Stimulated activated CD4-positive, alpha-beta T cell treated with anti-CD3 and anti-CD28 coated beads, Interleukin-1b, Interleukin-23, amount 100 ng/mL, for 1 hour (primary cell): ENCODE measurements at places on chromosomes 6 and 20.

GRCh38 chr20:40255365-40255764, 433.7 kb downstream of the MAFB start:
- no peak for DNase-seq

DNA sequence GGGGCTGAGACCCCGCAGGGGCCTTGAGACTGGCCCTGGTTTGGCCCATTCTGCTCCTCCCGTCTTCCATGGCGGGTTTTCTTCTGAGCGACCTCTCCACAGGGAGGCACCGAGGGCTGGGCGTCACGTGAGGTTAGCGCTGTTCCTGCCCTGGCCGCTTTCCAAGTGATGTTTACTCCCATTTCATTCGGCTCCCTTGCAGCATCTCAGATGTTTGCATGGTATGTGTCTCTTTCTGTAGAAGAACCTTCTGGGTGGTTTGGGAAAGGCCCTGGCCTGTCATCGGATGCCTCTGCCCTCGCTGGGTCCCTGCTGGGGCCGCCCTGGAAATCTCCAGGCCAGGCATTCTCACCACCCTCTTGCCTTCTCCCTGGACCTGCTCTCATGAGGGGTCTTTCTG, 17.3 kb downstream of the RAMACL start:
- DNase-seq, result no peak

DNA sequence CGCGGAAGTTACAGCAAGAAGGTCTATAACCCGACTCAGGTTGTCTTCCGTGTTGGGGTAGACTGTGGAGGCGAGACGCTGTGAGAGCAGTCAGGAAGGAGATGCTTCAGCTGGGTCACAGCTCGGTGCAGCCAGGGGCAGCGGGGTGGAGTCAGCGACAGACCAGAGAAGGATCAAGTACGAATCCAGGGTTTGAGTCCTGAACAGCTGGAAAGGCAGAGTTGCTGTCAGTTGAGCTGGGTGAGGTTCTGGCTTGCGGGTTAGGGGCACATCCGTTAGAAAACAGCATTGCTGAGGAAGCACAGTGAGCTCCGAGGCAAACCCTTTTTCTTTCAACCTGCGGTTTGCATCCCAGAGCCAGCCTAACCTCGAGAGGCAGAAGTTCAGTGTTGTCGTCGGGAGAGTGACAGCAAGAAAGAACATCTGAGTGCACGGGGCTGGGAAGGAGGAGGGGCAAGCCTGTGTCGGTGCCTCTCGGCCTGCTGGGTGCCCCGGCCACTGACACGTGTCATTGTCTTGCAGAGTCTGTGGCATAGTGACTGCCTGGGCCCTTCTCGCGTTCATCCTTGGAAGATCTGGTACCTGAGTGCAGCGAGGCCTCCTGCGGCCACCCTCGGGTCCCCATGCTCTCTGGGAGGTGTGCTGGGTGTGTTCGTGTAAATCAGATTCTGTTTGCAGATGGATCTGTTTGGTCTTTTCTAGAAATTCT, 20.0 kb downstream of the PNLDC1 start:
- no peak for DNase-seq

GRCh38 chr20:34240693-34241615, at the start of gene ASIP:
Gene ASIP, plus strand, starts transcription at chr20:34241423. Its CDS starts 18,952 bp downstream, at chr20:34260375.
- DNase-seq, result no peak

DNA sequence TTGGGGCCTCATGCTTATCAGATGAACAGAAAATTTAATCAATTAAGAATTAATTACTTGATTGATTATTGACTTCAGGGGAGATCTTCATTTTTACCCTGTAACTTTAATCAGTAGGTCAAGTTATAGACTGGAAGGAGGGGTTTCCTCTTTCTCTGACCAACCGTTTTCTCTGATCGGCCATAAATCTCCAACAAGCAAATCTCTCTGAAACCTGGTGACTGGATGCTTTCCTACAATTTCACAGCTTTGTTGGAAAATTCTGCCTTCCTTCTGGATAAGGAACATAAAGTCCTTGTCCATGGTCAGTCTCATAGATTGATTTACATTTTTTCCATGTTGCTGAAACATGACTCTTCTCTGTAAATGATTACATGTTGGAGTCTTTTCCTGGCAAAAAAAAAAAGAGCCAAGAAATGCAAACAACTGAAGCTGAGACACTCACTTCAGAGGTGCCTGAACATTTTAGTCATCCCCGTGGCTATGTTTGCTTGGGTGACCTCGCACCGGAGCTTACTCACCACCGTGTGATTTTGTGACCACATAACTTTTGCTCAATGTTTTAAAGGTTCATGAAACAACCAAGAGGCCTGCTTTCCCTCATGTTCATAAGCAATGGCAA, 31.0 kb downstream of the IRF4 start:
- DNase-seq, result no peak

DNA sequence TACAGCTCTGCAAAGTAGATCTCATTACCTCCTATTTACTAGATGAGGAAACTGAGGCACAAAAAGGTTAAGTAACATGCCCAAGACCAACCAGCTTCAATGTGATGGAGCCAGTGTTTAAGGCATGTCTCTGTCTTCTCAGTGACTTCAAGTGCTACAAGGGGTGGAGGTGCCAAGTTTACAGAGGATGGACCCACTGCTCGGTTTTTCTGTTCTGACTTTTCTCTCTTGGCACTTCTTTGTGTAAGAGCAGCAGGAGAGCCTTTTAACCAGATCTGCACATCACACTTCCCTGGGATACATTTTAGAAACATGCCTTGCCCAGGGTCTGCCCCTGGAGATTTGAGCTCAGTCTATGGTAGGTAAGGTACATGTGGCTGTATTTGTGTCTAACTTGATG, 9.8 kb downstream of the WRNIP1 start:
- DNase-seq, result no peak

GRCh38 chr6:3281631-3282475, 23.1 kb downstream of the PSMG4 start:
- no peak for DNase-seq

GRCh38 chr6:152380993-152381898, 255.9 kb downstream of the SYNE1 start:
- no peak for DNase-seq

DNA sequence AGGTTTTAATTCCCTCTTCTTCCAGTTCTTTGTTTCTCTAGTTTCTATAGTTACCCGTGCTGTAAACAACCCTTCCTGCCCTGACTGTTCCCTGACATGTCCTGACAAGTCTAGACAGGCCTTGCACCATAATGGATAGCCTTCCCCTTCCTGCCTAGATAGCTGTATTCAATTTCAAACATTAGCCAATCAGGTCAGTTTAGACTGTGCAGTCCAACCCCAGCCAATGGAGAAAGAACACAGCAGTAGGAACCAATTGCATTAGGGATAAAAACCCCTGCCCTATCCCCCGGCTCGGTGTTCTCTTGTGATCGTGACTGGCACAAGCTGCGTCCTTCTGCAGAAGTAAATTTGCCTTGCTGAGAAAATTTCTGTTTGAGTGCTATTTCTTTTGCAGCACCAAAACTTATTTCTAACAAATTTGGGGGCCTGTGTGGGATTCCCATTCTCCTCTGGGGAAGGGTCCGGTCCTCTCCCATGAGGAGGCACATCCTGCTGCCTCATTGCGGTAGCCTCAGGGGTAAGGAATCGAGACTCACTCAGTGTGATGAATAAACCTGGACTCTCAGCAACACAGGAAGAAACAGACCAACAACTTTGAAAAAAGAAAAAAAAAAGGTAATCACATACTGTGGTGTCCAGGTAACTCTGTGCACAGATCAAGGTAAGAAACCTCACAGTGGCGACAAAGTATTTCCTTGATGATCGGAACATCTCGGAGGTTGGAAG, 248.7 kb upstream of the ECI2 start:
- DNase-seq, result no peak

DNA sequence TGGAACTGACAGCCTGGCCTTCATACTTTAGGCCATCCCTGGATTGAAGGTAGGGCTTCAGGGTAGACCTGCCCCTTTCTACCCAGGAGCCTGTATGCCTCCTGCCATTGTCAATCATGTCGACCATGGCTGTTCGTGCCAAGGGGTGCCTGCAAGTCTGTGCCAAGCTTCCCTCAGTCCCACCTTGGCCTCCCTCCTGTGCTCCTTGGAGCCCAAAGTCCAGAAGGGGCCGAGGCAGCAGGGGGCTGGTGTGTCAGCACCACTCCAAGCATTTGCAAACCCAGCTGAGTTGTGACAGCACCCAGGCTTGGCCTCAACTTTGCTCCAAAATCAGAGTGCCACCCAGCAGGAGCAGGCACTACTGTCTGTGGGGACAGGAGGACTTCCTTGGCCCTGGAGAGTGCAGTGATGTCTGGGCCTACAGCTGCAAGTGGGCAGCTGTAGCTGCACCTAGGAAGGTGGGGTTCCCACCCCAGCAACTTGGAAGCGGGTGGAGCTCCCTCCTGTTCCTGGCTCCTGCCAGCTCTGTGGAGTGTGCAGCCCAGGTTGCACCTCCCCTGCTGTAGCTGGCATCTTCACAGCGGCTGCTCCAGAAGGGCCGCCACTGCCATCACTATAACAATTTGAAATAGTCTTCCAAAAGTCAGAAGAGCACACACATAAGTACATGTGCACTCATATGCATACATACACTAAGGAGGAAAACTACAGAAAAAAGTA, 1719.3 kb downstream of the HACE1 start:
- DNase-seq, result no peak

DNA sequence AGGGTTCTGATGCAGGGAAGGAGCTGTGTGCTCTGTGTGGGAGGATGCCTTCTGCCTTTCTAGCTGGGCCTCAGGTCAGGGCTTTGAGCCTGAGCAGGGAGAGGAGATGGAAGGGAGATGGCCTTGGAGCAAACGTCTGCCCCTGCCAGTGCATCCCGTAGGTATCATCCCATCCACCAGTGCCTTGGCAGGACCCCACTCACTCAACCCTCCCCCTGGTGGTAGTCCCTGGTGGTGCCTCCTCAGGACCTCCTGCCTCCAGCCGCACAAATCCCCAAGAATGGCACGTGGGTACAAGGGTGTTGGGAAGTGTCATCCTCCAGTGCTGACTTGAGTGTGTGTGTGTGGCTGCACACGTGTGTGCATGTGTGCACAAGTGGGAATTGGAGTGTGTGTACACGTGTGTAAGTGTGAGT, 23.1 kb upstream of the MICB start:
- no peak for DNase-seq

DNA sequence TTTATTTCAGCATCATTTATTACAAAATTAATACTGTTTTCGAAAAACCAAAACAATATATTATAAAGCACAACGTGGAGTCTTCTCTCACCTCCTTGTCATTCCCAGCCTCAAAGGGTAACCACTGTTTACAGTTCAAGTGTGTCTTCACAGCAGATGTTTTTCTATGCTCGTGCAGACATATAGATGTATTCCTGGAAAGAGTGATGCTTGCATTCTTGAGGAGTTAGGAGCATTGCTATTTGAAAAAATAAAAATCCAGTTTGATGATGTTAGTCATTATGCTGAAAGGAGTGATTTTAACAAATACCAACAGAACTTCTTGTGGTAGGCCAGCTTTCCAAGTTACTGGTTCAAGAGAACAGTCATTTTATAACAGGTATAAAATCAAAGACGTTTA, 234.9 kb downstream of the BCKDHB start:
- DNase-seq, result no peak

- no peak for DNase-seq
These were observed 108.9 kb downstream of the UST start for GRCh38 chr6:148855744-148856143.

- DNase-seq, result no peak
These were observed 191.3 kb upstream of the DEFB112 start for GRCh38 chr6:50240986-50241385.

DNA sequence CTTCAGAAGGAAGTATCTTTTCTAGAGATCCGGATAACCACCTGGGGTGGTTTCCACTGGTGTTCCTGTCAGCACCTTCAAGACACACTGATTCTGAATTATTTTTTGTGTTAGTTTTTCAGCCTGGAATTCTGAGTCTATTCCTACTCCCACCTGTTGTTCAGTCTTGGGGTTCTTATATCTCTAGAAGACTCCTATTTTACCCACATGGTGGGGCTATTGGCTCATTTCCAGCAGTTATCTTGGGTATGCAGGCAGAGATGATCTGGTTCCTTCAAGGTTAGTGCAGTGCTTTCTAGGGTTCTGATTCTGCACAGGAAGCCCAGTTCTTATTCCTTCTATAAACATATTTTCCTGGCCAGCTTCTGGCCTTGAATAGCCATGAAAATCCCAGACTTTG, 175.6 kb upstream of the PDE7B start:
- DNase-seq, result no peak

GRCh38 chr6:30881392-30882203, 2.7 kb upstream of the DDR1 start:
- DNase-seq, result no peak

DNA sequence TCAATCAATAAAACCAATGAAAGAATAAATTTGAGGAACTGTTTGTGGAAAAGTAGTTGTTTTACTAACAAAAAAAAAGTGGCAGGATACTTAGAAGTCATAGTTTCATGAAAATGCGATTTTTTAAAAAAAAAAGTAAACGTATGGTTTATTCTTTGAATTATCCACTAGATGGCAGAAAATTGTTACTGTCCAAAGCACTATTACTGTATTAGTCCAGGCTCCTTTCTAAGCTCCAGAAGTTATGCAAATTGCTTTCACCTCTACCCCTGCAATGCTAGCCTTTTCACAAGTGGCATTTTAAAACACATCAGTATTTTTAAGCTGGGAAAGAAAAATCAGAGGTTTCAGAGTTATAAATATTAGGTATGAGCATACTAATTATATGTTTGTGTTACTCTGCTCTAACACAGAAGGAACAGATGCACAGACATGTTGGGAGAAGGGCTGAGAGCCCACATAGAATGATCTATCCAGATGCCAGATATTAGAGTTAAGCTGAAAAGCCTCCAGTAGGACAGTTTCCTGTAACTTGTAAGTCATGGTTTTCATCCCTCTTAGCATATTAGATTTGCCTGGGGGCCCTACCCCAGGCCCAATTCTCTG, 63.9 kb downstream of the FHL5 start:
- DNase-seq, result no peak

GRCh38 chr20:38880952-38881735, 45.1 kb upstream of the FAM83D start:
- no peak for DNase-seq

- no peak for DNase-seq
These were observed 72.9 kb upstream of the EEF1E1 start for GRCh38 chr6:8175046-8175777.

- DNase-seq, result no peak
These were observed 118.0 kb upstream of the FRMD1 start for GRCh38 chr6:168196881-168197635.
